T47D (cell line): ENCODE measurements at places on chromosomes 7 and 10.

DNA sequence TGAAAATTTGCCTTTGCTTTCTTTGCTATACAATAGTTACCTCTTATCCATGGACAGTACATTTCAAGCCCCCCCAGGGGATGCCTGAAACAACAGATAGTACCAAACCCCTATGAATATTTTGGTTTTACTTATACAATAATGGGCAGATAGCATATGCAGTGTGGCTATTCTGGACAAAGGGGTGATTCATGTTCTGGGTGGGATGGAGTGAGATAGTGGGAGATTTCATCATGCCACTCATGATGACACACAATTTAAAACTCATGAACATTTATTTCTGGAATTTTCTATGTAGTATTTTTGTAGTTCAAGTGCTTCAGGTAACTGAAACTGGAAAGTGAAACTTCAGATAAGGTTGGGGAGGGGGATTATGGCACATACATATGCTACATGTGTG is 12.0 kb downstream of the STARD3NL start:
- DNase-seq, result no peak

GRCh38 chr10:108894402-108895301 is 1028.7 kb downstream of the XPNPEP1 start:
- no peak for DNase-seq

- peak; percentile 11 for DNase-seq
Measured at GRCh38 chr7:104627516-104627915, 299.1 kb downstream of the LHFPL3 start.

- DNase-seq, result no peak
Measured at GRCh38 chr7:138750473-138750872, 47.3 kb upstream of the TMEM213 start.

GRCh38 chr7:157652954-157653826 is 316.4 kb downstream of the DNAJB6 start:
- no peak for DNase-seq

GRCh38 chr10:52558090-52558489 is 214.5 kb downstream of the MBL2 start:
- DNase-seq, result no peak

GRCh38 chr10:63480237-63480636 is 14.5 kb upstream of the JMJD1C start:
- no peak for DNase-seq

DNA sequence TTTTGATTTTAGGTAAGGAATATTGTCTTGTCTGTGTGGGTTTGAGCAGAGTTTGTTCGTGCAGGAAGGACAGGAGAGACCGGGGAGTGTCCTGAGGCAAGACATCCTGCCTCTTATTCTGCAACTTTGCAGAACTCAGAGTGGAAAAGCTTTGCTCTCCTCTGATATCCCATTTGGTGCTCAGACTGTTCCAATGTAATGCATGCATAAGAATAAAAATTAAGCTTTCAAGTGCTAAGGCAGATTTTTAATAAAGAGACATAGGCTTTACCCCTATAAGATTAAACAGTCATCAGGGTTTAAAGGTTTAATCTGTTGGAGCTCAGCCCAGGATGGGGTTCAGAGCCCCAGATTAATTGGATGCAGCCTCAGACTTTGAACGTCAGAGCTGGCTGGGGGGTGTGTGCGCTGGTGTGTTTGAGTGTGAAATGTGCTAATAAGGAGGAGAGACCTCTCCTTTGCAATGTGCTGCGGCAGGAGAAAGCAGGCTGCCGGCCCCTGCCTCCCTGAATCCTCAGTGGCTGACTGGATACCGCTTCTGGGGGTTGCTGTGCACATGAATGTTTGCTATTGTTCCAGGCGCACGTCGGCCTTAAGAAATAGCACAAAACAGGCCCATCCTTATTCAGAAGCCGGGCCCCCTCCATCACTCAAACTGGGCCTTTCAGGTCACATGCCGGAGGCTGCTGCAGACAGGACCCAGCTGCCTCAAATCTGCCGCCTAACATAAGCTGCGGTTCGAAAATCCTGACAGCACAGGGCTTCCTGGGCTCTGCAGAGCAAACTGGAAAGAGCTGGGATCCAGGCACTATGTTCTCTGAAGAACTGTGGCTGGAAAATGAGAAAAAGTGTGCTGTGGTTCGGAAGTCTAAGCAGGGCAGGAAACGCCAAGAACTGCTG is 84.1 kb upstream of the PRR15 start:
- no peak for DNase-seq

- DNase-seq, result no peak
Measured at GRCh38 chr10:77833225-77833624, 93.3 kb downstream of the DLG5 start.

DNA sequence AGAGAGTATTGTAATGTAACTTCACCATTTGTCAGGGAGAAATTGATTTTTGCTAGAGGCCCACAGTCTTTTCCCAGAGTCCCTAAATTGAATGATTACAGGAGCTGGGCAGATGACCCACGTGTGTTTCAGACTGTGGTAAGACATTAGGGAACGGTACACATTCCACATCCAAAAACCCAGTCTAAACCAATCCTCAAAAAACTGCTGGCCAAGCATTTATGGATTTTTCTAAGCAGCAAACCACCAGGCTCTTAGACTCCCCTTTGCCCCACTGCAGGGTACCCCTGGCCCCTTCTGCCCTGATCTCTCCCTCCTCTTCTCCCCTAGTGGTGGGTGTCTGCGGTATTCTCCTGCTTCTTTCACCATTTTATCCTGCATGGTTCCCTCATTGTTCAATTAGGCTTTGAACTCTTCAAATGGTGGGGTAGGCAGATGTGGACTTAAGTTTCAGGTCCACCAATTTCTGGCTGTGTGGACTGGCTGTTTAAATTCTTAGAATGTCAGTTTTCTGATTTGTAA is 135.5 kb upstream of the SORCS3 start:
- no peak for DNase-seq

- DNase-seq, result no peak
Measured at GRCh38 chr10:91190388-91190870, 30.0 kb upstream of the PCGF5 start.

DNA sequence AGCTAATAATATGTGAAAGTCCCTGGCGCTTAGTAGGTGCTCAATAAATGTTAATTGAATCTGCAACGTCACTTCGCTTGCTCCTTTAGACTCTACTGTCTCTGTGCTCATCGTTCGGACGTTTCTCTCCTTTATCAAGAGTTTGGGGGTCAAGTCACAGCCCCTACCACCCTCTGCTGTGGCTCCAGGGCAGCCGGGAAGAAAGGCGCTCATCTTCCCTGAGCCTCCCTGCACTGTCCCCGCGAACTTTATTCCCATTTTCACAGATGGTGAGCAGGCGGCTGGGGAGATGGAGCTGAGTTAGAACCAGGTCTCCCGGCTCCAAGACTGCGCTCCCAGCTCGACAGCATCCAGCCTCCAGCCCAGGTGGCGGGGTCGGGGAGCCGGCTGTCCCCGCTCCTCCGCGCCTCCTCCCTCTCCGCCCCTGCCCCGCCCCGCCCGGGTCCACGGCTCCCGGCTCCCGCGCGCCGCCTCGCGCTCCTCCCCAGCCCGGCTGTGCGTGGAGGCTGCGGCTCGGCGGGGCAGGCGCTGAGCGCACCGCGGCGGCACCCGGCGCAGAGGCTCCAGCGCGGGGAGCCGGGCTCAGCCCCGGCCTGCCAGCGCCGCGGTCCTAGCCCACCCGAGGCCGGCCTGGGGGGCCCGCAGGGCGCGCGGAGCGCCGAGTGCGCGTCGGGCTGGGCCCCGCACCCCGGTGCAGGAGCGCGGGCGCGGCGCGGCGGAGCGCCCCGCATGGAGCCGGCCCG is at the start of gene CLEC2L:
Gene CLEC2L, plus strand, starts transcription at position 487 of the 743 bp plus-strand sequence. Its CDS starts 243 bp downstream, at position 730.
- peak; percentile 31 for DNase-seq

- peak; percentile 32 for DNase-seq
Measured at GRCh38 chr10:5890452-5890915, 441 bp downstream of the FBH1 start.

GRCh38 chr10:37992083-37992482 is 15.6 kb upstream of the ZNF25 start:
- peak; percentile 30 for DNase-seq

- DNase-seq, result no peak
Measured at GRCh38 chr10:50614444-50615137, 9.2 kb downstream of the SGMS1 start.

- peak; percentile 41 for DNase-seq
Measured at GRCh38 chr7:12715372-12716133, 28.1 kb downstream of the ARL4A start.

DNA sequence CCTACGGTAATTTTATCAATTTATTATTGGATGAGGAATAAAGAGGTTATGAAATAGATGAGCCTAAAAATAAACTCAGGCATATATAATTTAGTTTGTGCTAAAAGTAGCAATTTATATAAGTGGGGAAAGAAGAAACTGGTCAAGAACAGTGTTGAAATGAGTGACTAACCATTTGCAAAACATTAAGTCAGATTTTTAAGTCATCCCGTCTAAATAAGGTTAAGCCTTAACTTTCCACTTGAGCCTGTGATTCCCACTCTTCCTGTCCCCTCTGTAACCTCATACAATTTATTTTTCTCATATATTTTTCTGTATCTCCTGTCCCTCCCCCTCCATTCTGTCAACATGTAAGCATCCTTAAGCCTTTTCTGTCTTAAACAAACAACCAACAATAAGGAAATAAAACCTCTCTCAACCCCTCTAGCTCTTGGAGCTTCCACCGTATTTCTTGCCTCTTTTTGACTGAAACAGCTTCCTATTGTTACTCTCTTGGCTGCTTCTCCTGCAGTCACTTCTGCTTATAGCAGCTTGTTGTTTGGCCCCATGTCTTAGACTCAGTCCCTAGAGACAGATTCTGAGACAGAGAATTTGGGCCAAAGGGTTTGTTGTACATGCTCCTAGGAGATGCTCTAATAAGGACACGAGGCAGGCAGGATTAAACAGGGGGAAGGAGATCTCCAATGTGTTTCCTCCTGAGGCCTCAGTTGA is 109.7 kb downstream of the GNAI1 start:
- DNase-seq, result no peak

DNA sequence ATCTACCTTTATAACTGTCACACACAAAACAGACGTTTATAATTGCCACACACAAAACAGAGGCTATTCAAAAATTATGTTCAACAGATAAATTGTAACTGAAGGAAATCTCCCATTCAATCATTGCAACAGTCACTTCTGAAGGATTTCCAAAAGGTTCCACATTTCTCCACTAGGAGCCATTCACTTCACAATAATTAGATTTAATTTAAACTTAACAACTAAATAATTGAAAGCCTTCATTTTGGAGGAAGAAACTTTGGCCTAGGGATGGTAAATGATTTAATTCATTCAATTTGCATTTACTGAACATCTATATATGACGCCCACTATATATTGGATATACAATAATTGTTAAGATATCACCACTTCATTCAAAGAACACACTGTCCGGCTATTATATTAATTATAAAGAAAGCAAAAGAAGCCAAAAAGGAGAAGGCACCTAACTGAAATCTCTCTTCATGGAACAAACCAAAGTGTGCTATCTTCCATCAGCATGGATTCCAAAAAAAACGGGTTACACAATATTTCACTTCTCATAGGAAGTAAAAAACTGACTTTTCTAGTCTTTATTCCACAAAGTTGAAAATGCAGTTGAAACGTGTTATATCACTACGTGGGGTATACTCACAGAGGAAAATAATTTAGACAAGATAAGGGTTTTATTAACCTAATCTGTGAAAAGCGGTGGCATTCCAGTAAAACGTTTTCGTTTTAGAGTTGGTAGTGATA is 1.7 kb downstream of the ATAD1 start:
- no peak for DNase-seq

DNA sequence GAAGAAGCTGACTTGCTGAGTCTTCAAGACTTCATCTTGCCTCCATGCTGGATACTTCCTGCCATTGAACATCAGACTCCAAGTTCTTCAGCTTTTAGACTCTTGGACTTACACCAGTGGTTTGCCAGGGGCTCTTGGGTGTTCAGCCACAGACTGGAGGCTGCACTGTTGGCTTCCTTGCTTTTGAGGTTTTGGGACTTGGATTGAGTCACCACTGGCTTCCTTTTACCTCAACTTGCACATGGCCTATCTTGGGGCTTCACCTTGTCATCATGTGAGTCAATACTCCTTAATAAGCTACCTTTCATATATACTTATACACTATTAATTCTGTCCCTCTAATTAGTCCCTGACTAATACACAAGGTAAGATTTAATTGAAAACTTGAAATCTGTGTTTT is 361.7 kb upstream of the SEMA3C start:
- no peak for DNase-seq

GRCh38 chr10:33132626-33133025 is 174.6 kb upstream of the ITGB1 start:
- DNase-seq, result no peak

DNA sequence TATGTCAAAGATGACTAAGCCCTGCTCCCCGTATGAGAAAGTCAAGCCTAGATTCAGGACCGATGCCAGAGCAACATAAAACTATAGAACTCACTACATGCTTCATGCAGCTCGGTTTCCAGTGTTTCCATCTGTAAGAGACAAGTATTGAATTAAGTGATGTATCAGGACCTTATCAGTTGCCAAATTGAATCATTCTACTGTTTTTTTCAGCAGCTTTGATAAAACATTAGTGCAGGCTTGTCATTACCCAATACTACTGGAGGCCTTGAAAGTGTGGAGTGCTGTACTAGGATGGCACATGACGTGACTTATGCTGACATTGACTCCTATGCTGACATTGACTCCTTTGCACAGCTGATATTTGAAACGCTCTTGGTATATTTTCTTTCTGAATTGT is 10.8 kb upstream of the NRP1 start:
- no peak for DNase-seq

- no peak for DNase-seq
Measured at GRCh38 chr7:115229401-115230105, 307.7 kb downstream of the MDFIC start.

GRCh38 chr10:117535298-117536071 is 7.1 kb upstream of the EMX2 start:
- DNase-seq, result no peak

- DNase-seq, result no peak
Measured at GRCh38 chr10:62856021-62856420, 39.9 kb upstream of the EGR2 start.
